ENCODE measurements at places on chromosomes 12 and 14. TPM values are rescaled to one million over a fixed set of nuclear protein-coding genes. Genes with fewer than 3 reads are reported as not detected.

DNA sequence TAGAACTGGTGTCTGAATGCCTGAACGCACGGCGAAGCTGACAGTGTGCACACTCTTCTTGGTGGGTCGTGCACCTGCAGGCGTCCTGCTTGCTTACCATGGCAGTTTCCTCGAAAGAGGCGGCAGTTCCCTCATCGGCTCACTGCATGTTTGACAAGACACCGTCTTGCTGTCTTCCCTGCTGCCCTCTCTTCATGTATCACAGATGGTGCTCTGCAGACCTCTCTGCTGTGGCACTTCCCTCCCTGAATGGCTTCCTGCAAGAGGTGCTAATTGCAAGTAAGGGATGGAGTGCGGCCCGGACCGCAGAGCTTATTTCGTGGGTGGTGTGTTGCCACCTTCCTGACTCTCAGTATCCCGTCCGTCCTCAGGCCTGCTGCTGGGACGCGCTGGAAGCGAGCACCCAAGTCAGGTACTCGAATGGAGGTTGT, 156.7 kb upstream of the RTL1 start:
- no peak for DNase-seq

DNA sequence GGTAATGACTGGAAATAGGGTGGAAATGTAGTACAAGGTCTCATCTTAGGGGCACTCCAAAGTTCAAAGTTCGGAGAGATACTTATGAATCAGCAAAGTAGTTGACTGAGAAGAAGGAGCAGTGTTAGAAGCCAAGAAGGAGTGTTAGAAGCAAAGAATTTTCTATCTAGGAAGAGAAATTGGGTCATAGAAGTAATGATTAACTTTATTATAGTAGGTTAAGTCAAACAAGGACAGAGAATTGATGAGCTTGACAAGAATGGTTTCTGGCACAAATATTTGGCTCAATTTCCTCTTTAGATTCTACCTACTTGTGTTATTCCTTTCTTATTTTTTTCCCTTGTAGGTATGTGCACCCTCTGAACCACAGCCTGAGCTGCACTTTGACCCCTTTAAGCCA, 810.5 kb upstream of the LRFN5 start:
- no peak for DNase-seq

DNA sequence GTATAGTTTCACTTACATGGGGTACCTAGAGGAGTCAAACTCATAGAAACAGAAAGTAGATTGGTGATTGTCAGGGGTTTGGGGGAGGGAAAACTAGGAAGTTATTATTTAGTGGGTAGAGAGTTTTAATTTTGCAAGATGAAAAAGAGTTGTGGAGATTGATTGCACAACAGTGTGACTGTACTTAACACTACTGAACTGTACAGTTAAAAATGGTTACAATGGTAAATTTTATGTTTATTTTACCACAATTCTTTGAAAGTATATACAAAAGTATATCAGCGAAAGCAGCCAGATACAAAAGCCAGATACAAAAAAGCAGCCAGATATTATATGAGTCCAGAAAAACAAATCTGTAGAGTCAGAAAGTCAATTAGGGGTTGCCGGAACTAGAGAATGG, 247.6 kb downstream of the IPO8 start:
- no peak for DNase-seq

DNA sequence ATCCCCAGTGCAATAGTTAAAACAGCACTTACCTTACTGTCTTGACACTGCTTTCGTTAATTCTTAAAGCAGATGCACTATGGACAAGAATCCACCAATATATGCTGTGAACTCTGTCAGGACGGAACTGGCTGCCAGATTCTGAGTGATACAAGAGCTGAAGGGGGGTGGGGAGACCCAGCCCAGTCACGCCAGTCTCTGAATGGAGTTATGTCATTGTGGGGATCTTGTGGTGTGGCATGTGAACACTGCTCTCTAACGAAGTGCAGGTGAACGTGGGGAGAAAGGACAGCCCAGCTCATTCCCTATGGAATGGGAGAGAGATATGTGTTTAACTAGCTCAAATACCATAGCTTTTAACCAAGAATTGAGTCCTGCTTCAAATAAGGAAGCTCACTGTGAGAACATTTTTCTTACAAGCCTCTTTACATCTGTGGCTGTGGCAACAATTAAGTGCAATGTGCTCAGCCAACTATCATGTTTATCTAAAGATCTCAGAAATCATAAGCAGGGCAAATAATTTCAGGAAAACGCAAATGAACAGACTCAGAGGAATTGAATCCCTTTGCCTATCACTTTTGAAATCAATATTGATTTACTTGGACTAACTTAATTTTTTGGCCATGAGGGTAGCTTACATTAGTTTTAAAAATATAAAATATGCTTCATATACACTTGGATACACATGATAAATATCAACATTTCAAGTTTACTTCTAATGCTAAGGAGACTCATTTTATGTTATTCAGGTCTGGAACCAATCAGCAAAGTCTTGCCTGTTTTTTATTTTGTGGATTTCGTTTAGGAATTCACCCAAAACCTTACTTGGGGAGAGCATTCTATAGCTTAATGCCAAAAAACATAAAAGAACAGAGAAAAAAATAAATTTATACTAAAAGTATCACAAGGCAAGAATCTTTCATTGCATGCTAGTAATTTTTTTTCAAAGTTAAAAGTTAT, at the start of gene LUM:
Gene LUM (minus strand): TSS at position 129 of the 960 bp plus-strand sequence. CDS start 2,515 bp downstream, outside the sequence.
- no peak for DNase-seq

DNA sequence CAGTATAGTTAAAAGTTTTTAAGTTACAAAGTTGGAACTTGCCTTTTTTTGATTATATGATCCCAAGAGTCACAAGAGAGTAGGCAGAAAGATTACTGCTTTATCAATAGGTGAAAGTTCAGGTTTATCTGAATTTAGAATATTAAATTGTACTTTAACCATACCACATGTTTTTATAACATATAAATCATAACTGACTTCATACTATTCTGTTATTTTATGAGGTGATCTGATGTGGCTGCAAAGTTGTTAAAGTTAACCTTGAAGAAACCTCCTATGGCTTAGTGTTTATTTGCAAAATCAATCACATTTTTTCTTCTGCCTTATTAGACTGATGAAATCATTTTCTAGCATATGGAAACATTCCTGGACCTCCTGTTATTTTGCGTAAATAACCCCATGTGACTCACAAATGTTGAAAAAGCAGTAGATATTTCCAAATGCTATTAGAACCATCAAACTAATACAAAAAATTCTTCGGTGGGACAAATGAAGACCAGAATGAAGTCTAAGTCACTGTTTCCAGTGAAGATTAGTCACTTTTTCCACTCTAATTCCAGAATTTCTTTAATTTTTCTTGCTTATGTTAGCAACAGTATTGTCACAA, 132.1 kb downstream of the RAD51B start:
- DNase-seq = no peak

DNA sequence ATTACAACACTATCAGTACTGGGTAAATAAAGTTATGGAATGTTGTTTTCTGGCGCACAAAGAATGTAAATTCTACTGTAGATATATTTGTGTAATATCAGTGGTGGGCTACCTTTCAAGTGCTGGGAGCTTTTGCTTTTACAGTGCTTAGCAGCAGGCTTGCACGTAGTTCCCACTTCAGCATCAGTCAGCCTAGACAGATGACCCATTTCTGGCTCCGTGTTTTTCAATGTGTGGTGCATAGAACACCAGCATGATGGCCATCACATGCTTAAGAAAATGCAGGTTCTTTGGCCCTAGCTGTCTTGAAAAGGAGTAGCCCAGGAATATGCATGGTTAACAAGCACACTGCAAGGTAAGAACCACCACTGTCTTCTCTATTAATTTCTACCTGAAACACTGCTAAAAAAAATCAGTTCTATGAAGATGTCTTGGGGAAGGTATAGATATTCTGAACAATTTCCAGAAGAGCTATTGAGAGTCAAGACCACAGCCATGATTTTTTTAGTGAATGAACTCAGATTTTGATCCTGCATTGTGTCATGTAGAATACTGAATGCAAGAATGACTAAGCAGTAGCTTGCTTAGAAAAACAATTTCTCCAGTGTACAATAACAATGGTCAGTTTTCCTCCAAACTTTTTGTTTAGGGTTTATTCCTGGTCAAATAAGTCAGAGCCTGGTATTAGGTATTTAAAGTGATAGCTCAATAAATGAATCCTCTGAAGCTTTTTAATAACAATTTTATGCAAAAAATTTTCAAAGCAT, 195.7 kb downstream of the AKAP6 start:
- peak; percentile 15 for DNase-seq

- no peak for DNase-seq
Measured at GRCh38 chr12:116304621-116305020, 27.1 kb upstream of the MED13L start.

KRT8 gene
- total RNA-seq = 179 TPM

DNA sequence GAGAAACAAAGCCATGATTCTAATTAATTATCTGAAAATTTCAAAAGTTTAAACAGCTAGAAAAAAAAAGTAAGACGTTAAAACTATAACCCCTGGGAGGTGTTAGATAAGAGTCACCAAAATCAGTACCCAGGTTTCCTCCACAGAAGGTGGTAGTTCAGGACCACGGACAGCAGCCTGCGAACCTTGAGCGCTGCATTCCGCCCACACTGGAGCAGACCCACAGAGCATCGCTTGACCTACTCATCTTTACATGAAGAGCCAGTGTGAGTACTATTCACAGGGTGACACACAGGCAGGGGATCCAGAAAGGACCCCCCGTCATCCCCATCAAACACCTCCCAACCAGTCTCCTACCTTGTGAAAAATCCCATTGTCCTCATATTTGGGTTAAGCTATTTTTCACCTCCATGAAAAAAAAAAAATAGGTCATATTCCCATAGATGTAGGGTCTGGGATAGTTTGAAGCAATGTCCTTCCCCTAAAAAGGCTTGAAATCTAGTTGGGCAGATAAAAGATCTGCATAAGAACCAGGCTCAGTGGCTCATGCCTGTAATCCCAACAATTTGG, 8.8 kb upstream of the CHGA start:
- DNase-seq = peak; percentile 56

- DNase-seq = peak; percentile 81
Measured at GRCh38 chr14:24436355-24437019, 6.1 kb downstream of the SDR39U1 start.

PCED1B gene
- 5.1 TPM for total RNA-seq

- DNase-seq = no peak
Measured at GRCh38 chr14:102200690-102201352, 61.1 kb downstream of the WDR20 start.

OR9K2 gene
- not detected for total RNA-seq

GRCh38 chr12:71440763-71441748, 1.5 kb downstream of the LGR5 start:
- no peak for DNase-seq

DNA sequence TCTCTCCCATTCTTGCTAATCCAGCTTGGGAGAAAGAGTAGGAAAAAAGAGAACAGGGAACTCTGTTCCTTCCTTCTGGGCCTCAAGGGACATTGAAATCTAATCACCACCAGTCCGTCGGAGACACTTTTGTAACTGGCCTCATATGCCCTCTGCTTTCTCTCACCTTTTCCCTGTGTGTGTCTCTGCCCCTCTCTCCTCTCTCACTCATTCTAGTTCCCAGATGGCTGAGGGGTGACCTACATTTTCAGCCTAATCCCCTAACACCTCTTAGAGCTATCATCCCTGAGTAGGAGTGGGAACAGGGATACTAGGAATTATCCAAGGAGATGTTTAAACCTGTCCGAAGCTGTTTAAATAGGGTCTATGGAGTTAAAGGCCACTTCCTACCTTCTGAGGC, 8.9 kb upstream of the PCK2 start:
- DNase-seq = no peak

DNA sequence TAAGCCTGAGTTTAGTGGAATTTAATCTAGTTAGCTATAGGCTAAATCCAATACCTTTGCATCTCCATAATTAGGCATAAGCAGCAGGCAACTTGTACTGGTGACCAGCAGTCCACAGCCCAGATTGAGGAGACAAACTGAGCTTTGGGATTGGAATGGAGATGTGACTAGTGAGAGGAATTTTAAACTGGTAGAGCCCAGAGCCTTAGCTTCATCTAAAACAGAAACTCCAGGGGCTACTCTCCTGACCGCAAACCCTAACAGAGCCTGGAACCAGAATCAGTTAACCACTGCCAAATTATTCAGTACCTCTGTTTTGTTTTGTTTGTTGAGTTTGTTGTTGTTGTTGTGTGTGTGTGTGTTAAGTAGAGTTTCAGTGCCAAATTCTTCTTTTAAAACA, 53.2 kb downstream of the TSPAN19 start:
- DNase-seq = no peak

DNA sequence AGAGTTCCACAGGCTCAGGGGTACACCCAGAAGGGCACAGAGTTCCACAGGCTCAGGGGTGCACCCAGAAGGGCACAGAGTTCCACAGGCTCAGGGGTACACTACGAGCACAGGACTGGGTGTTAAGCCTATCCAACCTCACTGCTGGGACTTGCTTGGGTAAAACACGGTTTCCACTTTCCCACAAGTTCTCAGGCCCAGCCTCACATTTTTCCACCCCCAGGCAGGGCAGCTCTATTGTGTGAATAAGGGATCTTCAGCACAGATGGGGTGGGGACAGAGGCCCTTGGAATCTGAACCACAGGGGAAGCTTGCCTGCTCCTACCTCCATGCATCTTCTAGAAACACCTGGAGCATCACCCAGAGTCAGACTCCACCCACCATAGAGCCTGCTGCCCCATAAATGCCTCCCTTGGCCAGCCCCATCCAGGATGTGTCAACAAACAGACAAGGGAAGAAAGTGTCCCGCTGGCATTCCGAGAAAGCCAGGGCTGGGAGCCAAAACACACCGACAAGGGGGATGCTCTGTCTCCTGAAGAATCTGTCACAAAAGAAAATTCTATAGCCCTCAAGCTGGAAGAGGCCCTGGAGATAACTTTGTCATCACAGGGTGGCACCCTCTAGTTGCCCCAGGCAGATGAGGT, 4.8 kb downstream of the CRACR2A start:
- no peak for DNase-seq

DNA sequence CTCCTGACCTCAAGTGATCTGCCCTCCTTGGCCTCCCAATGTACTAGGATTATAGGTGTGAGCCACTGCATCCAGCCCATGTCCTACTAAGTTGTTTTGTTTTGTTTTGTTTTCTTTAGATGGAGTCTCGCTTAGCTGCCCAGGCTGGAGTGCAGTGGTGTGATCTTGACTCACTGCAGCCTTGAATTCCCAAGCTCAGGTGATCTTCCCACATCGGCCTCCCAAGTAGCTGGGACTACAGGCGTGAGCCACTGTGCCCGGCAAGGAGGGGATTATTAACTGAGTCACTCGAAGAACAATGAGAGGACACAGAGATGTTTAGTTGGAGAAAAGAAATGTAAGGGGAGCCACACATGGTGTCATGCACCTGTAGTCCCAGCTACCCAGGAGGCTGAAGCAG, 18.0 kb upstream of the ERBB3 start:
- no peak for DNase-seq

CLEC2A gene
- not detected for total RNA-seq

IQSEC3 gene
- not detected for total RNA-seq

Measured in MCF 10A (cell line).